Activated T-cell treated with anti-CD3 and anti-CD28 coated beads, Interleukin-2, amount 50 U/mL, for 72 hours (primary cell): ENCODE measurements at places on chromosomes 6 and 20. TPM values are rescaled to one million over a fixed set of nuclear protein-coding genes. Genes with fewer than 3 reads are reported as not detected.

GRCh38 chr6:5592886-5593519 is 331.7 kb downstream of the FARS2 start:
- no peaks in the 10 kb centered on the region for H3K36me3 ChIP-seq
- DNase-seq, result no peak
- no peaks in the 10 kb centered on the region for H3K4me1 ChIP-seq
- H3K27ac ChIP-seq, result no peak overlapping the region
- no peaks in the 10 kb centered on the region for H3K27me3 ChIP-seq

GRCh38 chr20:7879883-7880282 is 60.4 kb downstream of the HAO1 start:
- H3K27ac ChIP-seq, result no peak overlapping the region
- DNase-seq, result no peak
- no peaks in the 10 kb centered on the region for H3K4me1 ChIP-seq
- H3K36me3 ChIP-seq, result no peaks in the 10 kb centered on the region
- H3K4me3 ChIP-seq, result no peak overlapping the region

The SLC52A3 gene
- not detected for total RNA-seq

The TMC2 gene
- total RNA-seq, result not detected

The ZNFX1 gene
- 48.8 TPM for total RNA-seq

The EBF4 gene
- 23.0 TPM for total RNA-seq

DNA sequence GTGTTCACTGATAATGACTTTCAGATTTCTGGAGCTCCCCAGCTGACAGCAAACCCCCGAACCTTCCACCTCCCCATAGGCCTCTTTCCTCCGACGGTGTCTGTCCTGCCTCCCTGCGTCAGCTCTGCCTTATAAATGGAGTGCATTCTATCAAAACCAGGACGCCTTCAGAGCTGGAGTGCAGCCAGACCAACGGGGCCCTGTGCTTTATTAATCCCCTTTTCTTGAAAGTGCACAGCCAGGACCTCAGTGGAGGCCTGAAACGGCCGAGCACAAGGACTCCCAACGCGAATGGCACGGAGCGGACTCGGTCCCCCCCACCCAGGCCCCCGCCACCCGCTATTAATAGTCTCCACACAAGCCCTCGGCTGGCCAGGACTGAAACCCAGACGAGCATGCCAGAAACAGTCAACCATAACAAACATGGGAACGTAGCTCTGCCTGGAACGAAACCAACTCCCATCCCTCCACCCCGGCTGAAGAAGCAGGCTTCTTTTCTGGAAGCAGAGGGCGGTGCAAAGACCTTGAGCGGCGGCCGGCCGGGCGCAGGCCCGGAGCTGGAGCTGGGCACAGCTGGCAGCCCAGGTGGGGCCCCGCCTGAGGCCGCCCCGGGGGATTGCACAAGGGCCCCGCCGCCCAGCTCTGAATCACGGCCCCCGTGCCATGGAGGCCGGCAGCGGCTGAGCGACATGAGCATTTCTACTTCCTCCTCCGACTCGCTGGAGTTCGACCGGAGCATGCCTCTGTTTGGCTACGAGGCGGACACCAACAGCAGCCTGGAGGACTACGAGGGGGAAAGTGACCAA is 42.3 kb upstream of the NAA20 start:
- peaks cover 9% of the 10 kb centered on the region for H3K4me1 ChIP-seq
- no peak overlapping the region for H3K4me3 ChIP-seq
- no peak for DNase-seq

- no peak overlapping the region for H3K27ac ChIP-seq
- no peaks in the 10 kb centered on the region for H3K36me3 ChIP-seq
- H3K4me3 ChIP-seq, result no peak overlapping the region
- DNase-seq, result no peak
- no peaks in the 10 kb centered on the region for H3K27me3 ChIP-seq
Measured at GRCh38 chr20:7497985-7498384, 442.3 kb downstream of the HAO1 start.

DNA sequence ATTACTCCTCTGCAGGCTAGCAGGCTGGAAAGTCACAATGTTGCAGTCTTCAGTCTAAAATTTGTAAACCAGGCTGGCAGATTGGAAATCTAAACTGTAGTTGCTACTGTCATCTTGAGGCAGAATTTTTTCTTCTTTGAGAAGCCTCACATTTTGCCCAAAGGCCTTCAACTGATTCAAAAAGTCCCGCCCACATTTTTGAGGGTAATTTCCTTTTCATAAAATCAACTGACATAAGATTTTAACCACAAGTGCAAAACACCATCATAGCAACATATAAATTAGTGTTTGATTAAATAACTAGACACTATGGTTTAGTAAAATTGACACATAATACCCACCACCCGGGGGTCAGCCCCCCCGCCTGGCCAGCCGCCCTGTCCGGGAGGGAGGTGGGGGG is 28.4 kb downstream of the HLA-C start:
- H3K36me3 ChIP-seq, result peaks cover 8% of the 10 kb centered on the region
- no peak overlapping the region for H3K4me3 ChIP-seq
- H3K4me1 ChIP-seq, result no peaks in the 10 kb centered on the region
- DNase-seq, result no peak

DNA sequence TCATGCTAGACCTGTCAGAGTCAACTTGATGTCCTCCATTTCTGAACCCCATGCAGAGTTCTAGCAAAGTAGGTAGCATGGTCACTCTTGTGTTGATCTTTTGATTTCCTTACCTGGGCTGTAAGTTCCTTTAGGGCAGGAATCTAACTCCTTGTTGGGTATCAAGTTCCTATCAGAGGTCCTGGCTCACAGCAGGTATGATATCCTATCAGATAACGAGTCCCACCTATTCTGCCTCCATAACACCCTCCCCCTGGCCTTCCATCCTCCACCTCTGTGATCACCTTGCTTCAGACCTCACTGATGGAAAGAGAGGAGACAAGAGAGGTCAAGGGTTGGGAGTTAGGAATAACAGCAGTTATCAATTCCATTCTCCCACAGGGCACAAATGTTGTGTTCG is 76.1 kb downstream of the CDC40 start:
- peaks cover 4% of the 10 kb centered on the region for H3K36me3 ChIP-seq
- peaks cover 17% of the 10 kb centered on the region for H3K27me3 ChIP-seq
- no peak overlapping the region for H3K27ac ChIP-seq

GRCh38 chr6:41428996-41429421 is 93.6 kb downstream of the NCR2 start:
- H3K4me1 ChIP-seq, result peaks cover 18% of the 10 kb centered on the region
- H3K27me3 ChIP-seq, result peaks cover 29% of the 10 kb centered on the region
- peak; percentile 56 for DNase-seq
- H3K27ac ChIP-seq, result no peak overlapping the region

- DNase-seq, result no peak
- H3K27ac ChIP-seq, result peak overlapping the region; percentile 98
- H3K4me3 ChIP-seq, result peak overlapping the region; percentile 80
Measured at GRCh38 chr6:109477184-109477583, 5.8 kb downstream of the ZBTB24 start.

The SLC17A9 gene
- 10.2 TPM for total RNA-seq

DNA sequence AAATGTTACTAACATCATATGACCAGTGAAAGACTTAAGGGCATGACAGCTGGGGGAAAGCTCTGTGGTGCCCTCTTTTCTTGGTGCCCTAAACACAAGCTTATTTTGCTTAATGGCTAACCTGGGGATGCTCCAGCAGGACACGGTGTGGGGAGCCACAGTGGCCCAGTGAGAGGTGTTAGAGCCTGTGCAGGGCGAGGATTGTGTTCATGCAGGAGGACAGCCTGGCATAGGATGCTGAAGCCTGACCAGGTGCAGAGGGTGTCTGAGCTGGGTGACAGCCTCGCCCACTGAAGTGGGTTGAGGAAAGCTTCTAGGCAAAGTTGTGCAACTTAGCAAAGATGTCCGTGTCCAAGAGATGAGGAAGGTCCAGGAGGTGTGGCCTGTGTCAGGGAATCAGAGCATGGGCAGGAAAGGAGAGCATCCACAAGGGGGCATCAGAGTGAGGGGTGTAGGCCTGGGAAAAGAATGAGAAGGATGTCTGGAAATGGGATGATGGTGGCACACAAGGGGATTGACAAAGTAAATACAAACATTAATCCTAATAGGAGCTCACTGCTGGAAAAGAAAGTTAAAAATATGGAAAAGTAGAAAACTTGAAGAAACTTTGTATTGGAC is 33.9 kb downstream of the SLC17A4 start:
- peaks cover 29% of the 10 kb centered on the region for H3K4me1 ChIP-seq
- H3K27me3 ChIP-seq, result peaks cover 15% of the 10 kb centered on the region
- no peak overlapping the region for H3K27ac ChIP-seq
- DNase-seq, result peak; percentile 55
- no peaks in the 10 kb centered on the region for H3K36me3 ChIP-seq
- no peak overlapping the region for H3K4me3 ChIP-seq

The PTCRA gene
- not detected for total RNA-seq

The KCNS1 gene
- 0.23 TPM for total RNA-seq

The RAMACL gene
- 0.95 TPM for total RNA-seq

The TDRD6 gene
- not detected for total RNA-seq

The PXDC1 gene
- total RNA-seq, result 7.2 TPM

The OXT gene
- total RNA-seq, result 1.8 TPM

The RNF217 gene
- 1.9 TPM for total RNA-seq

DNA sequence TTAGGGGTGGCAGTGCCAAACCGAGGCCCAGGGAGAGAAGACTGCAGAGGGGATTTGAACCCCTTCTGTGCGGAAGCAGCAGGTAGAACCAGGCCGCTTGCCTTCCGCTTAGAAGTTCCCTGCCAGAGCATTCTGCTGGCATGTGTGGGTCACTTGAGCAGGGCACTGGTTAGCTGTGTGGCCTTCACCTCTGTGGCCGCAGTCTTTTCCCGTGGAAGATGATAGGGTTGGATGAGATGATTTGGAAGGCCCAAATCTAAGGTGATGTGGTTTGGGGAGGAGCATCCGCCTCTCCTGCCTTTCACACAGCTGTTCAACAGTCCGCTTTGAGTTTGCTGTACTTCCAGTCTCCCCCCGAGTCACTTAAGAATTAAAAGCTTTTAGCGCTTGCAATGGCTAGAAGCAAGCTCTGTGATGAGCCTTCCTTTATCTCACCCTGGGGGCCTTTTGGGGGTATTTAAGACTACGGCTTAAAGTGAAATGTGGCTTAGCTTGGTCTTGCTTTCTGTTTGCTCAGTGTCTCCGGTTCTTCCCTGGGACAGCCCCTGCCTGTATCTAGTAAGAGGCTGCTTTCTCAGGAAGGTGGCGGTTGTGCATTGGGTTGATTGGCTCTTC is 743 bp downstream of the CMTR1 start:
- peak overlapping the region; percentile 86 for H3K4me3 ChIP-seq
- H3K4me1 ChIP-seq, result peaks cover 52% of the 10 kb centered on the region
- peak overlapping the region; percentile 99 for H3K27ac ChIP-seq
- no peaks in the 10 kb centered on the region for H3K27me3 ChIP-seq
- peaks cover 14% of the 10 kb centered on the region for H3K36me3 ChIP-seq
- peak; percentile 63 for DNase-seq

The LY6G6F gene
- total RNA-seq, result not detected

The GGTLC1 gene
- not detected for total RNA-seq

DNA sequence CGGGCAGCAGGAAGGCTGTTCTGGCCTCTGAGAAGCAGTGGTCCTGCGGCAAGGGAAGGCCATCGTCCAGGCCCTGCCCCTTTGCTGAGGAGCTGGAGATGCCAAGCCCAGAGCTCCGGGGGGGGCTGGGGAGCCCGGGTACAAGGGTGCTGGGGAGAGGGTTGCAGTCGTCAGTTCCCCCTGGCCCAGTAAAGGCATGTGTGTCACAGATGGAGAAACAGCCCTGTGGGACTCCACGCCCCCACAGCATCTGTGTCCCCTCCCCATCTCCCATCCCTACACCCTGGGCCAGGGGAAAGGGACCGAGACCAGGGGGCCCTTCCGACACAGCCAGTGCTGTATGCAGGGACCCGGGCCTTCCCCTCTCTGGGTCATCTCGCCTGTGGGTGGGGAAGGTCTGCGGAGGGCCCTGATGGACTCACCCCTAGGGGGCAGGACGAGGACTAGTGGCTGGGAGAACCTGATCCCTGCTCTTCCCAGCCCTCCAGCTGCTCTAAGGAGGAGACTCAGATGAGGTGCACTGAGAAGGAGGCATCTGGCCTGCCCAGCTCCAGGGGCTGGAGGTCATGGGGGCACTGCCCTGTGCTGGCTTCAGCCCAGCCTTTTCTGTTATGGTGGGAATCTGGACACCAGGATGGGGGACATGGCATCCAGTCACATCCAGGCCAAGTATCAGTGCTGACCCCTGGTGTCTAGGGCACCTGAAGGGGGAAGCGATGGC is 609 bp downstream of the MYL9 start:
- DNase-seq, result no peak
- no peak overlapping the region for H3K4me3 ChIP-seq
- no peaks in the 10 kb centered on the region for H3K4me1 ChIP-seq
- no peaks in the 10 kb centered on the region for H3K36me3 ChIP-seq

DNA sequence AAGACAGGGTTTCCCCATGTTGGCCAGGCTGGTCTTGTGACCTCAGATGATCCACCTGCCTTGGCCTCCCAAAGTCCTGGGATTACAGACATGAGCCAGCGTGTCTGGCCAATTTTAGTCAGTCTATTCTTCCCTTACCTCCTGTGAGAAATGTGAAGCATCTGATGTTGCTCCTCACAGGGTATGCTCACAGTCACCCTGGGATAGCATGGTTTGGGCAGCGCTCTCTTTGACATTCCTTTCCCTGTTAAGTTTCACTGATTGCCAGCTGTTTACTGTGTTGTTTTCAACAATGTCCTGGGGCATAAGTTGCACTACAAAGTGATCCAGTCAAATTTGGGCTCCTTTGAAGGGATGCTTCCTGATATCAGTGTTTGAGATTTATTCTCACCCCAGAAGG is 13.1 kb downstream of the CDC5L start:
- no peaks in the 10 kb centered on the region for H3K27me3 ChIP-seq
- H3K27ac ChIP-seq, result no peak overlapping the region
- peaks cover 28% of the 10 kb centered on the region for H3K4me1 ChIP-seq
- no peak overlapping the region for H3K4me3 ChIP-seq

DNA sequence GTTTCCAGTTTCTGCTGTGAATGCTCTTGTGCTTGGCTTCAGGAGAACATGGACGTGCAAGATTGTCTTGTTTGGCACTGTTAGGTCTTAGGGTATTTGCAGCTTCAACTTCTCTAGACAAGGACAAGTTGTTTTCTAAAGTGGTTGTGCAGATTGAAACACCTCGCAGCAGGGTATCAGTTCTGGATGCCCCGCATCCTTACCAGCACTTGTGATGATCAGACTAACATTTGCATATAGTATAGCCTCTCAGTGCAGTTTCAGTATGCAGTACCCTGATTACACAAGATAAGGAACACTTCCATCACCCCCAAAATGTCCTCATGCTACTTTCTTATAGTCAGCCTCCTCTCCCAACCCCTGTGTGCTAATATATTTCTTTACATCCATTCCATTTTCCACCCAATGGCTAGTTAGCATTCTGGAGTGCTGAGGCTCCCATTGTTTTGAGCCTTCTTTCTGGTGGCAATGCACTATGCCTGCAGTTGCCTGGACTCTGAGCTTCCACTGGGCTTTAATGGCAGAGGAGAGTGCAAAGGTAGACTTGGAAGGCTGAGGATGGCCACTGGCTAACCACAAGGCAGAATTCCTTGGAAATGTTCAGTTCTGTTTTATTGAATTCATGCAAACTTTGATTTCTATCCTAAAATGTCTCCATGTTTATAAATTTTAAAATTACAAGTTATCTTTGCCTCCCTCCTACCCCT is 35.4 kb downstream of the KIF3B start:
- H3K4me1 ChIP-seq, result peaks cover 36% of the 10 kb centered on the region
- no peaks in the 10 kb centered on the region for H3K27me3 ChIP-seq
- peaks cover 43% of the 10 kb centered on the region for H3K36me3 ChIP-seq
- no peak overlapping the region for H3K4me3 ChIP-seq
- no peak for DNase-seq

GRCh38 chr20:20658871-20659431 is 53.5 kb downstream of the RALGAPA2 start:
- H3K36me3 ChIP-seq, result no peaks in the 10 kb centered on the region
- no peak for DNase-seq
- H3K27me3 ChIP-seq, result no peaks in the 10 kb centered on the region
- H3K4me1 ChIP-seq, result peaks cover 6% of the 10 kb centered on the region

- no peaks in the 10 kb centered on the region for H3K4me1 ChIP-seq
- H3K4me3 ChIP-seq, result no peak overlapping the region
- no peak for DNase-seq
- H3K36me3 ChIP-seq, result peaks cover 1% of the 10 kb centered on the region
- H3K27ac ChIP-seq, result no peak overlapping the region
- H3K27me3 ChIP-seq, result no peaks in the 10 kb centered on the region
Measured at GRCh38 chr20:21840991-21841390, 135.5 kb downstream of the PAX1 start.
